Caco-2 (cell line): ENCODE measurements at places on chromosomes 5 and 9.

DNA sequence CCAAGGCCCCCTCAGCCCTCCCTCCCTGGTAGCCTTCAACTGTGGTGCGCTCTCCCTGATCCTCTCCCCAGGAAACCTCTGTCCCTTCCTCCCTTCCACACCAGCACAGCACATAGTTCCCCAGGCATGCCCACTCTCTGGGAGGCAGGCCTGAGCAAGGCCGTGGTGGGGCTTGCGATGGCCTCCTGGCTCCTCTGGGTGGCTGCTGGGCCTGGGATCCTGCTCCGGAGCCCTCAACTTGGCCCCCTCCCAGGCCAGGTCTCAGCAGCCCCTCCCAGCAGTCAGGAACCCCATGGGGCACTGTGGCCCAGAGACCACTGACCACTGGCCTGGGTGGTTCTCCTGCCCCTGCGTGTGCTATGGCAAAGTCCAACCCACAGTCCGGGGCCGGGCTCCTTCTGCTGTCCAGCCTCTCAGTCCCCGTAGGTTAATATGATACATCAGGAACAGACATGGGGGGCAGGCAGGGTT lies 125.8 kb downstream of the ZNF354C start:
- DNase-seq, result no peak

GRCh38 chr5:38728029-38728428 lies 117.8 kb upstream of the OSMR start:
- DNase-seq, result no peak

DNA sequence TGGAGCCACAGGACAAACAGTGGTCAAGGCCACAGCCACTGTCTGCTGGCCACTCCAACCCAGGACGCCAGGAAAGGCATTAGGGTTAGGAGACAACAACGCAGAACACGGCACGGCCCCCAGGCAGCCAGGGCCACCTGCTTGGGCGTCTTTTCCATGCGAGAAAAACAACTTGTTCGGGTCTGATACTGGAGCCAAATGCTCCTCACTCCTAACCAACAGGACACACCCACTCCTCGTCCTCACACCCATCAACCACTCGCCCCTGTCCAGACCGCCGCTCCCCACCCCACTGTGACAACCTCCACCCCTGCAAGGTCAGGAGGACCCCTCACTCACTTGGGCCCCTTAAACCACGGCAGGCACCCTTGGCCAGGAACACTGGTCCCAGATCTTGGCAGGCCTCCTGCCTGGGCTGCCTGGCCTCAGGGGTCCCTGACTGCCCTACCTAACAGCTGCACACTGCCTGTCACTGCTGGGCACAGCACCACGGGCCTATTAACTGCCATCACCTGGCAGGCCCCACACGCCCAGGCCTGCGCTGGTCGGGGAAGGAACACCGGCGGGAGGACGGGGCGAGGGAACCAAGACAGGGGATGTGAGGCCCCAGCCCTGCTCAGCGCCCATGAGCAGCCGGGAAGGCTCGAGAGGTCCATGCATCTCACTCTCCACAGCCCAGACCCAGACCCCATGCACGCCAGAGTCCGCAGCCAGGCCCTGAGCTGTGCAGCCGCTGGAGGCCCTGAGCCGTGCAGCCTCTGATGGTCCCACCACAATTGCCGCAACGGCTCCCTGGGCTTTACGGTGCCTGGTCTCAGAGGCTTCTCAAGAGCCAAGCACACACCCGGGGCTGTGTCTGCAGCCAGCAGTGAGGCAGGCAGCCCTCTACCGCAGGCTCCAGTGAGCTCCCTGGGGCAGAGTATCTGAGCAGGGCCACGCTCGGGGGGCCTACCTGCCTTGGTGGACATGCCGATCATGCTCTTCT lies 13.8 kb downstream of the CLPTM1L start:
- no peak for DNase-seq

- DNase-seq, result peak; percentile 29
These were observed 13.0 kb upstream of the NR5A1 start for GRCh38 chr9:124520206-124520596.

DNA sequence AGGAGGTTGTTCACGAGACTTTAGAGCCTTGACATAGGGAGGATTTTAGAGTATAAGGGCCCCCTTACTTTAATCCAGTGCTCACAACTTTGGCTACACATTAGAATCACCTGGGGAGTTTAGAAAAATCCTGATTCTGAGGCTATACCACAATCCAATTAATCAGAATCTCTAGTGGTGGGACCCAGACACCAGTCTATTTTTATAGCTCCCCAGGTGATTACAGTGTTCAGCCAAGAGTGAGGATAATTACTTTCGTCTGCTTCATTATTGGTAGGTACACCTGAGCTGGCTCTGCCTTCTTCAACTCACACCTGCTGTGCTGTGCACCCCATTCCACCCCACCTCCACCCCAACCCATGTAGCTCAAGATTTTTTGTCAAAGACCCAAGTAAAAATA lies 141.3 kb upstream of the EPB41L4A start:
- no peak for DNase-seq

DNA sequence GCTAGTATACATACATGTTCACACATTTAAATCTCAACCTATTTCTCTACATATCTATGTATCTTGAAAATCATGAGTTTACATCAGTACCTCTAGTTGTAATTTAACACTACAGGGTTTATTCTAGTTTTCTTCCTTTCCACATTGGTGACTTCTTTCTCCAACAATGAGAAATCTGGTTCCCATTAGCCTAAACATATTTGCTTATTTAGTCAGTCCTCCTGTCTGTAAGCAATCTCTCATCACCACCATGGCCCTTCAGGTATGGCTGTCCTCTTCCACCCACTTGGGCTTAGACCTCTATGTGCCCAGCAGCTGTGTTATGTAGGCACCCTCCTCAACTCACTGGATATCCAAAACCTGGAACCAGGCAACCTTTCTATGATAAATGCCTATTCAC lies 8.0 kb upstream of the SPATA31D1 start:
- no peak for DNase-seq

- no peak for DNase-seq
These were observed 11.7 kb upstream of the OR13D1 start for GRCh38 chr9:104682642-104683041.

DNA sequence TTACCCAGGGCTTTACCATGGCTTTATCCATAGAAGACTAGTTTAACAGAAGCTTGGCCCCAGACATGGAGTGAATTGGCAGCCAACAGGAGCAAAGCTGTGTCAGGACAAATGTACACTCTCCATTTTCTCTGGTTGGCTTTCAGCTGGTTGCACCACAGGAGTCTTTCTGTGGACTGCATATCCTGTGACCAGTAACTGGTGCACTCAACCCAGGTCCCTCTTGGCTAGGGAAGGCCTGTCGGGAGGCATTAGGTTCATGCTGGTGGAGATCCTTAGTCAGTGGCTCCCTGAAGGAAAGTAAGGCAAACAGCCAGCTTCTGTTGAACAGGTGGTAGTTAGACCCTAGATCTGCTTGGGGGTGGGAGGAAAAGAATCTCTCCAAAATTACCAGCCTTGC lies 146.9 kb upstream of the TLX3 start:
- no peak for DNase-seq

DNA sequence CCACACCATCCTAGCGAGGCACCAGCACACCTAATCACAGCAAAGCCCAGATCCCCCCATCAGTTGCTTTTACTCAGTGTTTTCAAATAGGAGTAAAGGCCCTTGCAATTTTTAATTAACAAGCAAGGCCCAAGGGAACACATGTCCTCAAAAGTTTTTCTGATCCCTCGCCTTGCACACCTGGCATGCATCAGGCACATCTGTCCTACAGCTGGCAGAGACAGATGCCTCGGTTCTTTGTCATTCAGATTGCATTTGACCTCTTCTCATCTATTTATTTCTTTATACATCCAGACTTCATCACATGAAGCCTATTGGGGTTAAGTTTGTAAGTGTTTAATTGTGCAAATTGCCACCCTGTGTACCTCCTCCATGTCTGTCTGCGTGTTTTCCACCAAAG lies 241.4 kb downstream of the MARCHF11 start:
- no peak for DNase-seq

DNA sequence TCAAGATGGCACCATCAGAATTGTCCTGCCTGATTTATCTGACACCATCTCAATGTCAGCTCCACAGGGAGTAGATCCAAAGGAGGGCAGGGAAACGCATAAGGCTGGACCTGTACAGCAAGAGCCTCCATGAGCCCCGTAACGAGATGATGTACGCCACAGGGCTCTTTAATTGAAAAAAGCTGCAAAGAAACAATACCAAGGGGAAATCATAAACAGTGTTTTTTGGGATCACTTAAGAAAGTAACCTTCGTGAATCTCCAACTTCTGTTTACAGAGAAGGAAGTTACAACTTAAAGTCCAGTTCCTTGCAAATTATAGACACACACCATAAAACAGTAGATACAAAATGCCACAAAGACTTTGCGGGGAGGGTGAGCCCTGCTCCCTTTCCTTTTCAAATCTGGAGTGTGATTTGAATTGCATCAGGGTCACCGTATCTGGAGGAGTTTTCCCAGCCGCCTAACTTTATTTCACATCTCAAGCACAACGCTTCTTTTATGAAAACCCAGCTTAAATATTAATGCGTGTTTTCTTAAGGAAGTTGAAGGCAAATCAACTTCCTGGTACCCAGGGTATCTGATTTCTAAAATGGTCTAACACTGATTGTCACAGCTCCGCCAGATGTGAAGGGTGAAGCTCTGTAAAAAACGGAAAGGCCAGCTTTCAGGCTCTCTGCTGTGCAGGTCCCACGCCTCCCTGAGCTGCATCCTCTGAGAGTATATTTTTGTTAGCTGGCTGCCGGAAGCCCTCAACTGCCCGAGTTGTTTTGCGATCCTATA lies 88.9 kb downstream of the EBF1 start:
- DNase-seq, result no peak
